AG04449 (cell line): ENCODE measurements at places on chromosomes 1 and 21.

GRCh38 chr1:212683357-212683722 lies 16.3 kb downstream of the BATF3 start:
- no peak for DNase-seq

GRCh38 chr1:163670989-163671757 lies 349.4 kb downstream of the NUF2 start:
- DNase-seq, result no peak

GRCh38 chr1:155989242-155990004 lies 11.1 kb upstream of the ARHGEF2 start:
- no peak for DNase-seq

DNA sequence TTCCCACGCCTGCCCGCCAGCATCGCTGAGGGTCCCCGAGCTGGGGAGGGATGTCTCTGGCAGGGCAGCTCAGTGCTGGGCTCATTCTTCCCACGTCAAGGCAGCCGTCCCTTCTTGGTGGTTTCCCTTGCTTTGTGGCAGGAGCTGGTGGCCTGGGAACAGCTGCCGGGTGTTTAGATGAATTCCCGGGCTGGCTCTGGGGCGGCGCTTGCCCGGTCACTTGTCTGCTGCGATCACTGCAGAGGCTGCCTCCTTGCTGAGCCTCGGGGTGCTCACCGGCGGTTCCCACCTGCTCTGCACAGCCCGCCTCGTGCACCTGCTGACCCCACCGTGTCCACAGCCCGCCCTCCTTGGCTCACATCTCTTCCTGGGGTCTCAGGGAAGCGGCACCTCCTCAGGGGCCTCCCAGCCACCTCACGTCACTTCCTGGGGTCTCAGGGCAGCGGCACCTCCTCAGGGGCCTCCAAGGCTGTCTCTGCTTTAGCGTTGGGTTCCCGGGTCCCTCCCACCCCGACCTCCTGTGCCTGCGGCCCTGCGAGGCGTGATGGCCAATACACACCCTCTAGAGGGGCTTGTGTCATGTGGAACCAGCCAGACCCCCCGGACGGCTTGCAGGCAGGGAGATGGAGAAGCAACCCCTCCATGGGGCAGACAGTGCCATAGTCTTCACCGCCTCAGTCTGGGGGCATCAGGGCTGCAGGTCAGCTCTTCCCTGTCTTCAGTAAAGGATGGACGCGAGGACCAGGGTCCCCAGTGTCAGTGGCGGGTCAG lies 13.5 kb downstream of the COL18A1 start:
- DNase-seq, result no peak

- no peak for DNase-seq
These were observed 148.7 kb upstream of the ZNF644 start for GRCh38 chr1:91170571-91170970.

GRCh38 chr1:7325254-7325653 lies 445.8 kb upstream of the VAMP3 start:
- DNase-seq, result no peak

DNA sequence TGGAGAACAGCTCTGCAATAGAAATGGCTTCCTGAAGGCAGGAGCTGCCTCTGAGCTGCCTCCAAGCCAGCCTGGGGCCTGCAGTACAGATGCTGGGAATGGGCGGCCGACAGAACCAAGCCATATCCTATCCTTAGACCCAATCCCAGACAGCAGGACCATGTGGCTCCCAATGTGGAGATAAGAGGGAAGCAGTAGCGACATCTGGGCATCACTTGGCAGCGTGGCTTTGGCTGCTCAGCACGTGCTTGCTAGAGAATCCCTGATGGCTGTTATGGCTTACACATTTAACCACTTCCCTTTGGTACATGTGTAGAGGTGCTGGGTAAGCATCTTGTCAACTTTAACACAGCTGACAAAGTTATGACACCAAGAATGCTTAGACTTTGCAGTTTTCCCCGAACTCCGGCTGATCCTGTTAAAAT lies 87.7 kb downstream of the MAN1C1 start:
- no peak for DNase-seq

- DNase-seq, result no peak
These were observed 288.5 kb upstream of the SNX7 start for GRCh38 chr1:98373056-98373455.

GRCh38 chr1:39685071-39685470 lies 6.2 kb downstream of the HPCAL4 start:
- no peak for DNase-seq

- DNase-seq, result no peak
These were observed 36.9 kb upstream of the PSMG1 start for GRCh38 chr21:39220150-39220549.

DNA sequence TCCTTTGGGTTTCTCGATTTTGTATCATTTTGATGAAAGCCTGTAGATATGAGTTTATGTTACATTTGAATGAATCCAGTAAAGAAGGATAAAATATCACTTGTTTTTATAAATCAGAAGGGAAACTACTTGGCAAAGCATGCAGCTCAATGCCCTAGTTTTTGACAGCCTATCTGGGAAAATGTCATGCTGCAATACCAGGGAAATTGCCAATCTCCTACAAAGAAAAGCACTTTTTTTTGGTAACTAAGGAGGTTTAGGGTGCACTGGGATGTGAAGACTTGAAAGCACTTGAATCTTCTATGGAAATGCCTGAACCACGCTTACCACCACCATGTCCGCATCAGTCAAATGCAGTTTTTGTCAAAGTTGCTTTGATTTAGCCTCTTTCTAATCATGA lies 446.9 kb upstream of the LRRC7 start:
- no peak for DNase-seq

DNA sequence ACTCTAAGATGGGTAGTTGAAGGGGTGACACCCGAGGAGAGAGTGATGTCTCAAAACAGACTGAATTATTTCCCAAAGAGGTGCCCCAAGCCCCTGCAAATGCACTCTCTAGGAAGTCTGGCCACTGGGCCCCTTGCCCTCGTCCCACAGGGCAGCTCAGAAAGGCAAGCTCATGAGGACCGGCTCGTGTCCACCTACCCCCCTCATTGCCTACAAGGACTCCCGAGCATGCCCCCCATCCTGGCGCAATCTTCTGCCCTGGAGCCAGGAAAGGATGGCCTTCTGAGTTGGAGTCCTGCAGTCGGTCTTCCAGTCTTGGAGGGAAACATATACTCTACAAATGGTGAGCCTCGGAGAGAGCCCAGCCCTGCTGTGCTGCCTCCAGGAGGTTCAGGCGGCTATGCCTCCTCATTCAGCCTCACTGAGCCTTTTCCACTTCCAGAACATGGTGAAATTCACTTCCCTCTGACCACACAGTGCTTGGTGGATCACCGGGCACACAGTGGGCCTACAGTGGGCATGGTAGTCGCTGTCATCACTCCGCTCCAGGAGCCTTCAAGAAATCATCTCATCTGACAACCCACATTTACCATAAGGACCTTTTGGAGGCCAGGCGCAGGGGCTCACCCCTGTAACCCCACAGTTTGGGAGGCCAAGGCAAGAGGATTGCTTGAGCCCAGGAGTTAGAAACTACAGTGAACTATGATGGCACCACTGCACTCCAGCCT lies 5.8 kb upstream of the WNT3A start:
- DNase-seq, result no peak

GRCh38 chr1:29441916-29442668 lies 205.8 kb downstream of the PTPRU start:
- DNase-seq, result no peak

DNA sequence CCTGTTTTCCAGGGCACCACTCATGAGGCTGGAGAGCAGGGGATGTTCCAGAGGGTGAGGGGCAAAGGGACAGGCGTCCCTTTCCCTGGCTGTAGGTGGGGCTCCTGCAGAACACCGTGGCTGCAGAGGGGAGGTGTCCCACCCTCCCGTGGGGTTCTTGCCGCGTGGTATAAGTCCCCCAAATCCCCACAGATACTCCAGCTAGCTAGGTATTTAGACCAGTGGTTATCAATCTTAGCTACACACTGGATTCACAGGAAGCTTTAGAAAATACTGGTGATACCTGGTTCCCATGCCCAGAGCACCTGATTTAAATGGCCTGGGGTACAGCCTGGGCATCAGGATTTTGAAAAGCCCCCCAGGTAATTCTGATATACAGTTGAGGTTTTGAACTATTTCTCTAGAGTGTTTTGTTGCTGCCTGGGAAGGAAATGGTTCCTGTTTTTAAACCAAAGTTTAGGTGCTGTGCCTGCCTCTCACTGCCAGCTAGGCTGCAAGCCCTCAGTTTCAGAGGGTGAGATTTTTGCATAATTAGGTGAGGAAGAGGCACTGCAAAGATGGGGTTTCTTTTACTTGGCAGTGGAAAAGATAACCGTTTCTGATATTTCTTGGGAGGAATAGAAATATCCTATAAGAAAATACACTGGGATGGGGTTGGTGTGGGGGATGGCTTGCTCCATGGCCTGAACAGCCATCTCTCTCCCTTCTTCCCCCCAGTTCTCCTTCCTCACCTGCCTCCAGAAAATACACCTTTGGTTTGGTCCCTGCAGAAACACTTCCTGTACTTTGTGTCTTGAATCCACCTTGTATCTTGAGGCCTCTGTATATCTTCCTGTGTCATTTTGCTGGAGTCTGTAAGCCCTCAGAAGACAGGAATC lies 51.7 kb downstream of the RASSF5 start:
- DNase-seq, result no peak

- no peak for DNase-seq
These were observed 152.8 kb downstream of the PPP1R12B start for GRCh38 chr1:202501281-202501680.

DNA sequence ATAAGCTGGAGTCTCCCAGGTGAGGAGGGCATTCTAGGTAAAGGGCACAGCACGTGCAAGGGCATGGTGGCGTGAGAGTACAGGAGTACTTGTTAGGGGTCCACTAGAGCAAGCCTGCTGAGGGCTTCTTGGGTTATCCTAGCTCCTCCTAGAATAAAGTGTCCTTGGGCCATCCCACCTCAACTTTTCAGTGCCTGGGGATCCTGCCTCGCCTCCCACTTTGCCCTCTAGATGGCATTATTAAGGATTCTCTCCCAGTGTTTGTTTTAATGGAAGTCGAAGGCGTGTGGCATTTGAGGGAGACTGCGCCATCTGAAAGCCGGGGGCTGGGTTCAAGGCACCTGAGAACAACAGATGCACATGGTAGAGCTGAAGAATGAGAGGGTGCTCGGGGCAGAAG lies 74.5 kb upstream of the SELENON start:
- DNase-seq, result no peak

- DNase-seq, result no peak
These were observed 64.0 kb downstream of the DHRS3 start for GRCh38 chr1:12553963-12554362.

DNA sequence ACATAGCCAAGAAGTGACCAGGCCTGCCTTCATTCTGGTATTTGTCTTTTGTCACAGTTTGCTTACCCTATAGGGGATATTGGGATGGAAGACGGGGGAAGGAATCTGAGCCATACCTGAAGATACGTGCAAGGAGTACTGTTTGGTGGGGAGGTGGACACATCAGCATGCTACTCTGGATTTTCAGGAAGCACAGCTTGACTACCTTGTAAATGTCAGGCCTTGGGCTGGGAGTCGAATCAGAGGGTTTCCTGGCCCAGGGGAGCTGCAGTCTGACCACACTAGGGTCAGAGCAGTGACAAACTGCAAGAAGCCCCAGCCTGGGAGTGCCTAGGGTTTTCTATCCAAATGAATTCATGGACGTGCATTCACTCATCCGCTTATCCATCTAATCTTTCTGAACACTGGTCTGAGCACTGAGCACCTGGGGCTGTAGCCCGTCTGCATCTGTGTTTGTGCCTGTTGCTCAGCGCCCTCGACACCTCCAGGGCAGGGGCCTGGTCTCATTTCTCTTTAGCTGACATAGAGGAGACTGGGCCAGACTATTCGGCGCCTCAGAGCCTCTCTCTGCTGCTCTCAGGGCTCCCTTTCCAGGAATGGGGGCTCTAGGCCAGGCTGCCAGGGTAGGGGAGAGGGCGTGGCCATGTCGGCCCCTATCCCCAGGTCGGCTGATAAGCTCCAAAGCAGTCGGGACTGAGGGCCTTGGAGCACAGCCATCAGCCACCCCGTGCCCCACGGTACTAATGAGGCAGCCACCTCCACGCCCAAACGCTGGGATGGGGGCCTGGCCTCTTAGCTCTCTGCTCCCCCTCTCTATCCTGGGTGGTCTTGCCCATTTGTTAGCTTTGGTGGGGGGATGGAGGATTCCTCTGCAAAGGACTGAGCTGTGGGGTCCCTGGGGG lies 47.0 kb upstream of the SLC2A1 start:
- DNase-seq, result no peak
